Natural killer cell treated with Interleukin-12 subunit alpha and Interleukin-12 subunit beta and Interleukin-15 and Interleukin-18, amount 100 ng/mL, for 72 hours (primary cell): ENCODE measurements at places on chromosomes 7 and 10. TPM values are rescaled to one million over a fixed set of nuclear protein-coding genes. Genes with fewer than 3 reads are reported as not detected.

PNLIPRP1 gene
- total RNA-seq, result not detected

TMEM270 gene
- not detected for total RNA-seq

GBX1 gene
- not detected for total RNA-seq

NPFFR1 gene
- total RNA-seq, result not detected

CNOT4 gene
- 32.9 TPM for total RNA-seq

PANK1 gene
- 4.5 TPM for total RNA-seq

SSMEM1 gene
- not detected for total RNA-seq

KIAA1217 gene
- total RNA-seq, result 1.0 TPM

KCNIP2 gene
- total RNA-seq, result 6.8 TPM

RAPGEF5 gene
- 0.26 TPM for total RNA-seq

OR2A5 gene
- total RNA-seq, result not detected

SNX10 gene
- total RNA-seq, result 81.7 TPM

FAM25A gene
- total RNA-seq, result not detected

CYP2W1 gene
- not detected for total RNA-seq

SPRN gene
- not detected for total RNA-seq

ACTL6B gene
- not detected for total RNA-seq

LIPJ gene
- not detected for total RNA-seq

ACSL5 gene
- total RNA-seq, result 85.4 TPM

ZPBP gene
- total RNA-seq, result not detected

TCAF2 gene
- 22.0 TPM for total RNA-seq

GNAT3 gene
- total RNA-seq, result not detected

SUN3 gene
- not detected for total RNA-seq

DEPP1 gene
- total RNA-seq, result 0.53 TPM

C10orf105 gene
- not detected for total RNA-seq

SLC39A12 gene
- not detected for total RNA-seq

BAMBI gene
- not detected for total RNA-seq

SFTPA1 gene
- total RNA-seq, result not detected

PIK3AP1 gene
- total RNA-seq, result 383 TPM

AHCYL2 gene
- total RNA-seq, result 12.1 TPM
